Foreskin keratinocyte (primary cell): ENCODE measurements at places on chromosomes 5 and 9.

- no peak for DNase-seq
These were observed 4.5 kb downstream of the MYMK start for GRCh38 chr9:133520121-133520835.

GRCh38 chr9:113682297-113682771 lies 193.8 kb upstream of the ZNF618 start:
- DNase-seq, result peak; percentile 47

GRCh38 chr5:10595672-10596309 lies 31.9 kb downstream of the ANKRD33B start:
- DNase-seq, result peak; percentile 83

DNA sequence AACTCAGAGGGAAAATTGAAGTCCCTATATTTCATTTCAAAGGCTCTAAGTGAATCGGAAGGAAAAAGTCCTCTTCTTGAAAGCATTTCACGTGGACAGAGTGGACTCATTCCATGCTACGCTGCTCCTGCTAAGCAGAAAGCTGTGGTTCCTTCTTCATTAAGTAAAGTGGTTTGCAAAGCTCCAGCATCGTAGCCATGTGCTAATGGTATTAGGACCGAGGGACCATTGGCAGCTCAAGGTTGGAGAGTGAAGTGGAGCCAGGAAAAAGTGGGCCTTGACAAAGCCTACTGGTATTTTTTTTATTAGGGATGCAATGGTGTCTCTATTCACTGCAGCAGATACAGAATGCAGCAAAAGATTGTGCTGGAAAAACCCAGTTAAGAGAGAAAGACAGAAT lies 16.4 kb upstream of the SEMA4D start:
- no peak for DNase-seq

DNA sequence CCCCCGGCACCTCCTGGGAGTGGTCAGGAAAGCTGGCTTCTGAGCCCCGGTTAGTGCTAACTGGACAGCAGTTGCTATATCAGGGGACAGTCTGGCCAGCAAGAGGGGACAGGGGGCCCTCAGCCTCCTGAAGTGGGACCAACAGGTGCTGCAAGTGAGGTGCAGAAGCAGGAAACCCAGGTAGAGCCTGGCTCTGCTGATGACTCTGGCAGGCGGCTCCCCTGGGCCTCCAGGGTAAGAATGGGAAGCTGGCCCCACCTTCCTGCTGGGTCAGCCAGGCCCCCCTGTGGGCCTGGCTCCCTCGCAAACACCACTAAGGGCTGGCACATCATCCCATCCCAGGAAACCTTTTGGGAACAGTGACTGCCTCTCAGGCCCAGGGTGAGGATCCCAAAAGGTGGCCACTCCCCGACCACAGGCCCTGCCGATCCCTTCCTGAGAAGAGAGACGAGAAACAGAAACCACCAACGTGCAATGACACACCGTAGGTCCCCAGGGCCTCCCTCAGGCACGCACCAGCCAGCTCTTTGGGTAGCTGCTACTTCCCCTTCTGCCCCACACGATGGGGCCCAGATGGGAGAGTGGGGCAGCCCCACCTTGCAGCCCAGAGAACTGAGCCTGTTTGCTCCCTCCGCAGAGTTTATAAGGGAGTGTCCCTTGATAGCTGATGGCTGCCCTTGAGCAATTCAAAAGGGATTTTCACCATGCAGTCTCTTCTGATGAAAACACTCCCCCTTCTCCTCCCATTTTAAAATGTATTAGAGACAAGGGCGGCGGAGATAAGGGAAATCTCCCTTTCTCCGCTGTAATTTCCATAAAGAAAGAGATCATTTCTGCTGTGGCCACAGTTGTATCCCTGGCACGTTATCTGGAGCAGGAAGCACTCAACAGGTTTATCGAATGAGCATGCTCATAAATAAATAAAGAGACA lies 76.8 kb downstream of the STK10 start:
- peak; percentile 69 for DNase-seq

GRCh38 chr9:129497813-129498450 lies 123.0 kb downstream of the C9orf50 start:
- no peak for DNase-seq

DNA sequence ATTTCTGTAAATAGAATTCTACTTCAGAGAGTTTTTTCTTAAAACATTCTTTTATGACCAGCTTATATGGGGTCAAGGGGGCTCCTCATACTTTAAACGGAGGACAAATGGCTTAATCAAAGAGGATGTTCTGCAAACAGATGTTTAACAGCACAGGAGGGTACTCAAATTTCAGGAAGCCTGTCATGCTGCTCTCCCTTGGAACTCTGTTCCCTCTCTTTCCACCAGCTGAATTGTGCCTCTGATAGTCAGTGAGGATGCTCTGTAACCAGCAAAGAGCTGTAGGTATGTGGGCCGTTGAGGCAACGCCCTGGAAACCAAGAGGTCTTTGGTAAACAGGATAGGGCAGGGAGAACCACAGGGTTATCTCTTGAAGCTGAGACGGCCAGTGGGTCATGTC lies 161.1 kb downstream of the C5orf15 start:
- DNase-seq, result no peak

- no peak for DNase-seq
These were observed 135.2 kb downstream of the PCSK1 start for GRCh38 chr5:96297867-96298266.

DNA sequence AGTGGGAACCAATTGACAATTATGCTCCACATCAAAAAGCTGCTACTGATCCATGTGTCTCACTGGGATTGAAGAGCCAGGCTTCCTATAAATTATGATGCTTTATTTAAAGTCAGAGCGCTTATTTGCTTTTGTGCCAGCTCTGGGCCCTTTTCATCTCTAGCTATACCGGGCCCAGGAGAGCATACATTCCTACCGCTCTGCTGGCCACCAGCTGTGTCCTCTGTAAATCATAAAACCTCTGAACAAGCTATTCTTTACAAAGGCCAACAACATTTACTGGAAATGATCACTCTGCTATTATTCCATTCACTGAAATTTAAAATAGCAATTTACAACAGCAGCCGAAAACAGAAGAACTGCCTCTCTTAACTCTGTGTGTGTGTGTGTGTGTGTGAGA lies 86.6 kb downstream of the ZNF608 start:
- DNase-seq, result no peak

DNA sequence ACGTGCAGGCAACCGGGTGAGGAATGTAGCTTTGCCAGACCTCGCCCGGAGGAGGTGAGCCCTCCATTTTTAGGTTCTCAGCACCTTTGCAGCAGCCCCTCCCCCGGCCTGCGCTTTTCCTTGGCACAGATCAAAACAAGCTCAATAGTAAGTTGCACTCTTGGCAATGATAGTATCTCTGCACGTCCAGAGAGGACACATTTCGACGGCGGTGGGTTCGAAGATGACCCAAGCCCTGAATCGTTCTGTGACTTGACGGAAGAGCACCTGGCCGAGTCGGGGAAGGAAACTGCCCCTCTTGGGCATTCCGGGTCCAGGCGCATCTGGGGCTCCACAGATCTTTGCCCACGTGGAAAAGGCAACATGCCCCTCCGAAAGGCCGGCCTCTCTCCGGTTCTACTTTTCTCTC lies 904 bp downstream of the GDNF start:
- DNase-seq, result peak; percentile 45

- DNase-seq, result no peak
These were observed 357.0 kb downstream of the LRRC70 start for GRCh38 chr5:62935660-62936059.

DNA sequence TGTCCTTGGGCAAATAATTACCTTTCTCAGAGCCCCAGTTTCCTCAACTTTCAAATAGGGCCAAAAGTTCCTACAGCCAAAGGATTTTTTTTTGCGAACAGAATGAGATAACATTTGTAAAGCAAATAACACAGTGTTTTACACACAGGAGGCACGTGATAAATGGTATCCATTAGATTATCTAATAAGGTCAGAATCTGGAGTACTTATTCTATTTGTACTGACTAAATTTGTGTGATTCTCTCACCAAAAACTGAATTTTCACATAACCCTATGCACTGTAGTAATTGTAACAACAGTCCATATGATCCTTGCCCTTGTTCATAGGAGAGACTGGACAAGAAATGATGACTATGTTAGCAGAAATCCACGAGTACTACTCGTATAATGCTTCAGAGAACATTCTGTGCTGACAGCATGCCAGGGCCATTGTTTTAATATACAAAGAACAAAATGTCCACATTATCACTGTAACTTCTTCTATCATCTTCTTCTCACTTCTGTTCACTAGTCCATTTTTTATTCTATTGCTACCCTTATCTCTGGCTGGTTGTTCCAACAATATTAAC lies 13.9 kb upstream of the FEM1C start:
- no peak for DNase-seq

GRCh38 chr5:36273809-36274526 lies 27.7 kb downstream of the RANBP3L start:
- no peak for DNase-seq

GRCh38 chr9:88462191-88462590 lies 72.8 kb upstream of the NXNL2 start:
- DNase-seq, result peak; percentile 87

DNA sequence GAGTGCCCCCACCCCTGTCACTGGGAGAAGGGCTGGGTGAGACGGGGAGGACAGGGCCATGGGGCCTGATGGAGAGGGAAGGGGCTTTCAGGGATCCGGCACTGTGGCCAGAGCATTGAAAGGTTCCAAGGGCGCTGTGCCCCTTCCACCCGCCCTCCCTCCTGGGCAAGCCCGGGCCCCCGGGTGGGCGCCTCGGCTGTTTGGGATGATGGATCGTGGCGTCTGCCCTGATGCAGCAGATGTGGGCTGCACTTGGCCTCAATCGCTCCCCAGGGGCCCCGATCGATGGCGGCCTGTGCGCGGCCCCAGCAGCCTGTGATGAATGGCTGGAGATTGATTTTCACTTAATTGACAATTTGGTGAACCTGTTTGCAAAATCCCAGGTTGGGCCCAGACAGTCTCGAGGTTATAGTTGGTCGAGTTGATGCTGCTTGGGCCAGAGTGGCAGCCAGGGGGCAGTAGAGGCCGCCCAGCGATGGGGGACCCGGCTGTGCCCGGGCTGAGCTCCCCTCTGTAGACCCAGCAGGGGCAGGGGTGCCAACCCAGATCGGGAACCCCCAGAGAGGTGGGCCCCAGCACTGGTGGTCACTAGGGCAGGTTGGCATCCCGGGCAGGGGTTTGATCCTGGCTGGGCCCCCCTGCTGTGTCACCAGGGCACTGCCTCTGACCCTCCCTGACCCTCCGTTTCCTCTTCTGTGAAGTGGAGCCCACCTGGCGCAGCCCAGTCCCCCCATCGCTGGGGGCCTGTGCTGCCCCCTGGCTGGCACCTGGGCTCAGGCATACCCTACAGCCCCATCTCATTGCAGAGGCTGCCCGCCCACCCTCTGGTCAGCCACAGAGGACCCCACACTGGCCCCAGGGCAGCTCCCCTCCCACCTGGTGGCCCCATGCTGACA lies 34.7 kb downstream of the LHX3 start:
- DNase-seq, result no peak

DNA sequence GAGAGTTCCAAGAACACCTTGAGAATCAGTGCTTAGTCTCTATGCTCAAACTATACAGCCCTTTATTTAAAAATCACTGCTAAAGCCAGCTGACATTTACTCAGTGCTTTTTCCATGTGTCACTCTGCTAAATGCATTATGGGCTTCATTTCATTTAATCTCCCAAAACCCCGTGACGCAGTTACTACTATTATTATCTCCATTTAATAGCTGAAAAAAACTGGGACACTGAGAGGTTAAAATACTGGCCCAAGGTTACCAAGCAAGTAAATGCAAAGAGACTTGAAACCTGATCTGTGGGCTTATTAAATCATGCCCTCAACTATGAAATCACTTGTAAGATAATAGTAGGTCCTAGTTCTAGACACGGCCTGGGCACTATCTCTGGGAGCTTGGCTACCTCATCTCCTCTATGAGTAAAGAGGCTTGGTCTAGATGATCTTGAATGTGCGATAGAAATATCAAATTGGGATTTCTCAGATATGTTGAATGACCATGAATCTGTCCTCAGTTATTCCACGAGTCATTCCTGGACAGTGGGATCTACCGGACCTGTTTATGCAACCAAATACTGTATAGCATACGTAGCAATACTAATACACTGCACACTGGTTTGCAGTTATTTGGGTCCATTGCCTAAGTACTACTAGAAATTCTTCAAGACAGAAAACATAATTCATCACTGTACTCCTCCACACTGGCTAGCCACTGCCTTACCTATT lies 32.3 kb downstream of the MARCHF11 start:
- DNase-seq, result no peak

GRCh38 chr9:129394886-129395279 lies 216.8 kb upstream of the IER5L start:
- no peak for DNase-seq

DNA sequence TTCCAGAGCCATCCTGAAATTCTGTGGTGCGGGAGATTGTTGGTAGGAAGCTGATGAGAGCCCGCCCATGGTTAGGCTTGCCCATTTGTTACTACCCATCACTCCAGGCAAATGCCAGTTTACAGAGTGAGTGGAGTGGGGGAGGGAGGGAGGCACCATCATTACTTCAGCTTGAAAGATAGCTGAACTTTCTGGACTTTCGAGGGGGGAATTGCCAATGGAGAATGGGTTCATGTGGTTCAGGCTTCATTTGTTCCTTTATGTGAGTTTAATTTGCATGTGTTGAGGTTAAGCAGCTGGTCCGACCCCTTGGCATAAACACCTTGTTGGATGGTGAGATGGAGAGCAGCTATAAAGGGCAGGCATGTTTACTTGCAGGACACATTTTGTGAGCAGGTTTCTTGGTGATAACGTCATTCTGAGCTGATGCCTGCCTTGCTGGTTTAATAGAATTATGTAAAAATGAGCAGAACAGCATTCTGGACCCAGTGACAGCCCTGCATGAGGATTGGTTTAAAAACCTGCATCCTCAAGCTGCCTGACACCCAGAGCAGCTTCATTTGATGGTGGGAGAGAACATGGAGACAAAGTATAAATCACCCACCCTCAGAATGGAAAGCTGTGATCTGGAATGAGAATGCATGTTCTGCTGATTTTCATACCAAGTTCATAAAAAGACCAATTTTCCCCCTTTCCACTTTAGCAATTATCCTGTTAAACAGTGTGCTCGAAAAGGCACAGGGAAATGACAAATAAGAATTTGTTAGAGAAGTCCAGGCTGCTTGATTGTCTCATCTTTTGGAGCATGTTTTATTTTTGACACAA lies 106.3 kb downstream of the TRIO start:
- DNase-seq, result no peak

DNA sequence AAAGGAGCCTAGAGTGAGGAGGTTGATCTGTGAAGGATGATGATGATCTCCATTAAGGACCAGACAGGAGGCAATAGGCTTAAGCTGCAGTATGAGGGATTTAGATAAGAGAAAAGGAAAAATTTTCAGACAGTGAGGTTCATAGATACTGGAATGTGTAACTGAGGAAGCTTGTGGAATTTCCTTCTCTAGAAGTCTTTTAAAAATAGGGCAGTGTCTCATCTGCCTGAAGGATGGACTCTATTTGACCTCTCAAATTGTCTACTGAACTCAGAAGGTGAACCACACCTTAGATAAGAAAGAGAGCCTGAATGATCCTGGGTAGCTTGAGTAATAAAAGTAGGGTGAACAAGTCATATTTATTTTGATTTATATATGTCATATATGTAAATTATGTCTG lies 148.2 kb upstream of the CDKN2B start:
- DNase-seq, result no peak

GRCh38 chr5:135095052-135095715 lies 61.2 kb upstream of the PITX1 start:
- DNase-seq, result no peak

GRCh38 chr5:116382032-116382873 lies 192.4 kb downstream of the SEMA6A start:
- no peak for DNase-seq

GRCh38 chr5:26329562-26330189 lies 708.7 kb downstream of the CDH9 start:
- peak; percentile 2 for DNase-seq

GRCh38 chr5:120314191-120314590 lies 149.9 kb upstream of the PRR16 start:
- DNase-seq, result no peak

- peak; percentile 11 for DNase-seq
These were observed 41.6 kb downstream of the MAMDC2 start for GRCh38 chr9:70085241-70085640.
